ENCODE measurements at places on chromosomes 5 and 9. TPM values are rescaled to one million over a fixed set of nuclear protein-coding genes. Genes with fewer than 3 reads are reported as not detected.

DNA sequence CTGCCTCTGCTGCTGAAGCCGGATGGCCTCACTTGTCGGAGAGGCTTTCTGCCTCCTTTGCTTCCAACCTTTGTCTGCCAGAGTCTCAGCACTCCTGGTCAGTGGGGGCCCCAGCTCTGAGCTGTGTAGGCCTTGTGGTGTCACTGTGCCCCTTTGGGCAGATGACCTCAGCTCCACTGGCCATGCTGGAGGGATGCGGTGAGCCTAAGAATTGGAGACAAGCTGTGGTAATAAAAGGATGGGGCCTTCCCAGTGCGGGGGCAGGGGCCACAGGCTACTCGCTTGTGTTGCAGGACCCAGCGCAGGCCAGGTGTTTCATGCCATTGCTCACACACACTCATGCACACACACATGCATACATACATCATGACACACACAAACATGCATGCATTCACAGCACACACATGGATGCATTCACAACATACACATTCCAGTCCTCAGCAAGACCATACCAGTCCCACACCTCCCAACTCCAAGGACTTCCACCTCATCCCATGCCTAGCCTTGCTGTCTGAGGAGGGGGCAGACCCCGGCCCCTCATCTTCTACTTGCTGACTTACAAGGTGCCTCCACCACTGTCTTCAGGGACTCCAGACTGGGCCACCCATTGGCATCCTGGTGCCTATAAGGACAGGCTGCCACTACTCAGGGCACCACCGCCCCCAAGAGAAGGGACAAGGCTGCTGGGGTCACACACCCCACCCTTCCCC is 237.7 kb downstream of the SYK start:
- DNase-seq = no peak

- no peak for DNase-seq
Measured at GRCh38 chr5:132277971-132278853, 16.0 kb upstream of the SLC22A4 start.

- no peak for DNase-seq
Measured at GRCh38 chr9:17342696-17343095, 207.9 kb downstream of the CNTLN start.

DNA sequence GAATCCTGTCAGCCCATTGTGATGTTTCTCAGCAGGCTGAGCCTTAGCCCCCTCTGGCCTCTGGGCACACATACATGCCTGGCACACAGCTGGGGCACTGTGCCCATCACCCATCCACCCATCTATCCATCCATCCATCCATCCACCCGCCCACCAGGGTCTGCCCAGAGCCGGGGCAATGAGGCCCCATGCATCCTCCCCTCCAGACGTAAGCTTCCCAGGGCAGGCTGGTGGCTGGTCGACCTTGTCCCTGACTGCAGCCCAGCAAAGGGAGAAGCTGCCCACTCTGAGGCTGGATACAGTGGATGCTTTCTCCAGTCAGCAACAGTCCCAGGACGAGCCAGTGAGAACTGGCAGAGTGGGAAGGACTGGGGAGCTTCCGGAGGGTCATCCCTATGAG is 21.1 kb upstream of the SLC25A51 start:
- no peak for DNase-seq

- DNase-seq = peak; percentile 61
Measured at GRCh38 chr5:173808079-173808808, 79.9 kb upstream of the CPEB4 start.

GRCh38 chr5:350355-350754 is 28.8 kb downstream of the AHRR start:
- peak; percentile 19 for DNase-seq

The ADAMTS13 gene
- total RNA-seq = 6.1 TPM
